ENCODE measurements at places on chromosomes 7 and 10.

DNA sequence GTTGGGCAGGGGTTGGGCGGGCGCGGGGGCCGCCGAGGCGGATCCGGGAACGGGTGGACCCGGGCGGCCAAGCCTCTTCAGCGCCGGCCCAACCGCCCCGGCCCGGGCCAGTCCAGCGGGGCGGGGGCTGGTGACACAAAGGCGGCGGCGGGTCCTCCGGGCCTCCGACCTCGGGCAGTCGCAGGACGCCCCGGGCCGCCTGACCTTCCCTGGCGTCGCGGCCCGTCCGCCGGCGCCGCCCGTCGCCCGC, 54.2 kb downstream of the METTL2B start:
- no peak for DNase-seq

- no peak for DNase-seq
Measured at GRCh38 chr7:5758753-5759335, 22.6 kb downstream of the RNF216 start.

- DNase-seq, result no peak
Measured at GRCh38 chr10:103576862-103577261, 83.4 kb downstream of the NEURL1 start.

DNA sequence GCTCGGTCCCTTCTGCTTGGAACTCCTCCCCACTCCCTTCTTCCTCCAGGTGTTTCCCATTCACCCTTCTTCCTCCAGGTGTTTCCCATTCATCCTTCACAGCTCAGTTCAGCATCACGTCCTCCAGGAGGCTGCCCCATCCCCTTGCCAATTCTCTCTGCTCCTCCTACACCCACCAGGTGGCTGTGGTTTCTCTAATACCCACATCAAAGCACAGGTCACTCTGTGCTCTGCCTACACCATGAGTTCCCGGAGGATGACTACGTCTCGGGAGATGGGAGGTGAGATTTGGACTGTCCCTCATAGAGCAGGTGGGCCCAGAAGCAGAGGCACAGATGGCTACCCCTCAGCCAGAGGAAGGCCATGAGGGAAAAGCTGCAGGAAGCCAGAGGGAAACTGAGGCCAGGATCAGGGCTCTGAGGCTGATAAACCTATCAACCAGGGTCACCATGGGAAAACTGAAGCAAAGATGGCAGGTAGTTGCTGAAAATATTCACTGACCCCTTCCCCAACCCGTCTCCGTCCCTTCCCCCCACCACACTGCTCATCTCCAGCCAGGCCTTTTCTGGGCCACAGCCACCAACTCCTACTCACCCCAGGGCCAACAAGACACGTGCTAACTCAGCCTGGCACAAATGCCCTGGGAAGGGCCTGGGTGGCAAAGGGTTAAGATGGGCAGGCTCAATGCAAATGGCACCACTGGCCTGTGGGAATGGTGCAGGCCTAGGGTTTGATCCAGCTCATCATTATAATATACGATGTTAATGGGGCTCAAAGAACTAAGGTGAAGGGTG, 56.6 kb upstream of the CPXM2 start:
- DNase-seq, result no peak

DNA sequence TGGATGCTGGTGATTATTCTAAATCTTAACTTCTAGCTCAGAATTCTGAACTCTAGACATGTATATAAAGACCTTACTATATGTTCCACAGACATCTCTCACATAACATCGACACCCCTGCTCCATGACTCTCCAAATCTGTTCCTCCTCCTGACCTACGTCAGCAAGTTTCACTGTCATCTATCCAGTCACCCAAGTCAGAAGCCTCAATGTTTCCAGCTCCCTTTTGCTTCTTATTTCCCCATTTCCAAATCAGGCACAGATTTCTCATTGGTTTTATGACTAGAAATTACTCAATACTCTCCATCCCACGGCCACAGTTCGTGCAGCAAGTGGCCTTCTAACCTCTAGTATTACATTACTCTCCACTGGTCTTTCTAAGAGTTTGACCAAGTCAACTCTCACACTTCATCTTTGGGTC, 28.5 kb downstream of the EPC1 start:
- DNase-seq, result no peak

DNA sequence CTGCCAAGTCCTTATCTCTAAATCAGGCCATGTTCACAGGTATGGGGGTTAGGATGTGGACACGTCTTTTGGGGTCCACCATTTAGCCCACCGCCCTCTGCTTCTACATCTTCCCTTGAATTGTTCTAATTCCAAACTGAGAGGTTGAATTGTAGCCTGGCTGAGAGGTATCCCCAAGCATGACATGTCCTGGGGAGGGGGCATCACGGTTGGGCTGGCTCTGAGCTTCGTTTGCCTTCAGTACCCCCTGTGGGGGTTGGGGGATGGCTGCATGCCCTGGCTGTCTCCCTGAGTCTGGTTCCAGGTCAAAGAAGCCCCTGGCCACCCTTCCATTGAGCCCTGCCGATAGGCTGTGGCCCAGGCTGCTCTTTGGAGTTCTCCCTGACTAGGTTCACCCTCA, 204.6 kb downstream of the GLRX3 start:
- DNase-seq, result no peak

GRCh38 chr10:76089556-76090180, 658.2 kb downstream of the LRMDA start:
- DNase-seq, result no peak

All from effector CD4-positive, alpha-beta T cell (primary cell).